Inflammatory macrophage treated with lipopolysaccharide for 1 hour (primary cell): ENCODE measurements at places on chromosomes 7 and 10.

DNA sequence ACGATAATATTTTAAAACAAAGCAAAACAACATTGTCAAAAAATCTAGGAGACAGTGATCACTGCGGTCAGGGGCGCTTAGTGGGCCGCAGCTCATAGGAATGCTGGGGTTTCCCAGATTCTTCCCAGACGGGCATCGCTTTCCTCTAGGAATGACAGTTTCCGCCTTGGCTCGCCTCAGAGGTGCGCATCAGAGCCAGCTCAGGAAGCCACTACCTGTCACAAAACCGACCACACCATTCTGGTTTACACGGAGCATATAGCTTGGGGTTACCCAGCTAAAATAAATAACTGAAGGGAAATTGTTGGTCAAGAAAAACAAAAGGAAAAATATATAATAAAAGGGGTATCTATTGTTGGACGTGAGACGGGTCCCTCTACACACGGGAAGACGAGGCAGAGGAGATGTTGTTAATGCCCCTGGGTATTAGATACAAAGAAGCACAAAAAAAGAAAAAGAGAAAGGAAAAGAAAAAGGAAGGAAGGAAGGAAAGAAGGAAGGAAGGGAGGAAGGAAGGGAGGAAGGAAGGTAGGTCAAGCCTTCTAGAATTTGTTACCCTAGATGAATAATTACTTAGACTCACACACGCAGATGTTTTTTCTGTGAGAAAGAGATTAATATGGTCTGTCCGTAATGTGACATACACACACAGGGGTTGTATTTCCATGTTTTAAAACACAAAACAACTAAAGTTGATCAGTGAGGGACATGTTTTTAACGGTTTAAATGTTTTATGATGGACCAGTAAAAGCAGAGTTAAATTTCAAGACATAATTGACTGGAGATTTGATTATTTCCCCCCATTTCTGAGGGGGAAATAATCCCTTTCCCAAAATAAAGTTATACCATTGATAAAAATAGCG is 292.4 kb upstream of the NFE2L3 start:
- no peak for DNase-seq

- peak; percentile 74 for DNase-seq
Observed at GRCh38 chr10:95896071-95896850, 11.5 kb upstream of the CC2D2B start.

DNA sequence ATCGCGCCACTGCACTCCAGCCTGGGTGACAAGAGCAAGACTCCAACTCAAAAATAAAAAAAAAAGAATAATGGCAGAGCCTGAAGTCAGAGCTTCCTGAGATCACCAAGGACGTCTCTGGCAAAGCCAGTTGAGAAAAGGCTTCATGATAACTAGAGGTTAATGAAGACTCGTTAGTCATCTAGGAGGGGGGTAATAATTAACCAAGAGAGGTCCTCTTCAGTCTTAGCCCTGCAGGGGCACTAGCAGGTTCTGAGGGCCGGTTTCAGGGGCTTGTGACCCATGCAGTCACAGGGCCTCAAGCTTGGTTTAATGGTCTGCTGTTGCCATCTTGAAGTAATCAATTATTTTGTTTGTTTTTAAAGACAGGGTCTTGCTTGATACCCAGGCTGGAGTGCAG is 28.6 kb upstream of the PROSER2 start:
- DNase-seq, result no peak

DNA sequence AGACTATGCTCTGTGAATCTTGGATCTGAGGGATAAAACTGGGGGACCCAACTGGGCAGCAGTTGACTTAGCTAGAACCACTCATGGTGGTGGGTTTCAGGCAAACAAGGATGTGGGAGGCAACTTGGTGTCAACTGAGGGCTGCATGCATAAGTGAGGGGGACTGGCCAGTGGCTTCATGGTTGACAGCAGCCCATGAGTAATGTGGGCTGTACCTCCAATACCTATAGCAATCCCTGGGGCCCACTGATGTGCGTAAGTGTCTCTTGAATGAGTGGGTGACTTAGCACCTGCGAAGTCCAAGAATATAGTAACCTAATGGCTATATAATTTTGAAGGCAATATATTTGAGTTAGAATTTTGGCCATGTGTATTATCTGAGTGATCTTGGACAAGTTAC is 13.7 kb upstream of the MAP3K8 start:
- no peak for DNase-seq
